ENCODE measurements at places on chromosomes 1 and 21.

- no peak for DNase-seq
Measured at GRCh38 chr1:206593351-206593925, 18.8 kb downstream of the EIF2D start.

DNA sequence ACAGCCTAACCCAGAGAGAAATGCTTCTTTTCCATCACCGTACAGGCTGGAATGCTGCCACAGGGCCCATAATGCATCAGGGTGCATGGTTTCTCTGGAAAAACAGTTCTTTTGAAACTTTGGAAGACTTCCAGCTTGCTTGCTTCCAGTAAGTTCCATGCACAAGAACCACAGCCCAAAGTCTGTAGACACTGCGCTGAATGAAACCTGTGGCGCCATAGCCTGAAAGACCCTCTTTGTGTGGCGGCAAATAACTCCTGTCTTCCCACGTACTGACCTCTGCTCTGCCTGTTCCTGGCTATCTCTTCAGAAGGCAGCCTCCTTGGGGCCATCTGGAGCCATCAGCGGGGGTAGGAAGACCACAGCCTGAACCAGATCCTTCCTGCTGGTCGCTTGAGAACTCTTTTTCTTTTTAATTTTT is 15.1 kb downstream of the MIIP start:
- DNase-seq: no peak

GRCh38 chr21:26028183-26028582 is 142.4 kb downstream of the APP start:
- DNase-seq: no peak

GRCh38 chr1:200739702-200740570 is 1.2 kb downstream of the CAMSAP2 start:
- DNase-seq: no peak

DNA sequence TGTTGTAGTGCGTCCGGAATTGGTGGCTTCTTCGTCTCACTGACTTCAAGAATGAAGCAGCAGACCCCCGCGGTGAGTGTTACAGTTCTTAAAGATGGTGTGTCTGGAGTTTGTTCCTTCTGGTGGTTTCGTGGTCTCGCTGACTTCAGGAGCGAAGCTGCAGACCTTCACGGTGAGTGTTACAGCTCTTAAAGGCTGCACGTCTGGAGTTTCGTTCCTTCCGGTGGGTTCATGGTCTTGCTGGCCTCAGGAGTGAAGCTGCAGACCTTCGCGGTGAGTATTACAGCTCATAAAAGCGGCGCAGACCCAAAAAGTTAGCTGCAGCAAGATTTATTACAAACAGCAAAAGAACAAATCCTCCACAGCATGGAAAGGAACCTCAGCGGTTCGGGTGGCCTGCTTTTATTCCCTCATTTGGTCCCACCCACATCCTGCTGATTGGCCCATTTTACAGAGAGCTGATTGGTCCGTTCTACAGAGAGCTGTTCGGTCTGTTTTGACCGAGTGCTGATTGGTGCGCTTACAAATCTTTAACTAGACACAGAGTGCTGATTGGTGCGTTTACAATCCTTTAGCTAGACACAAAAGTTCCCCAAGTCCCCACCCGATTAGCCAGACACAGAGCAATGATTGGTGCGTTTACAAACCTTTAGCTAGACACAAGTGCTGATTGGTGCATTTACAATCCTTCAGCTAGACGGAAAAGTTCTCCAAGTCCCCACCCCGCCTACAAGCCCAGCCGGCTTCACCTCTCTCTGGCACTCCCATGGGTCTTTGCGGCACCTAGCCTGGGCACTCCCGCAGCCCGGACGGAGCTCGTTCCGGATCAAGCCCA is 49.6 kb upstream of the KRTAP19-8 start:
- DNase-seq: peak; percentile 46

DNA sequence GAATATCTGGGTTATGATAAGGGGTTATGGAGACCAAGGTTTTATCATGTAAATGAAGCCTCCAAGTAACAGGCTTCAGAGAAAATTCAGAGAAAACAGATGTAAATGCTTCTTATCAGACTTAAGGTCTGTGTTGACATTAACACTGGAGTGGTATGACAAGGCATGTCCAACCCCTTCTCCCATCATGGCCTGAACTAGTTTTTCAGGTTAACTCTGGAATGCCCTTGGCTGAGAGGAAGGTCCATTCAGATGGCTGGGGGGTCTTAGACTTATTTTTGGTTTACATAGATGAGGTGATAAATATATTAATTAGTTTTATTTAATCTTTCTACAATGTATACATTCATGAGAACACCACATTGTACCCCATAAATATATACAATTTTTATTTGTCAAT is 399.6 kb downstream of the TBX15 start:
- no peak for DNase-seq

- DNase-seq: no peak
Measured at GRCh38 chr1:9198538-9199361, 35.8 kb upstream of the H6PD start.

DNA sequence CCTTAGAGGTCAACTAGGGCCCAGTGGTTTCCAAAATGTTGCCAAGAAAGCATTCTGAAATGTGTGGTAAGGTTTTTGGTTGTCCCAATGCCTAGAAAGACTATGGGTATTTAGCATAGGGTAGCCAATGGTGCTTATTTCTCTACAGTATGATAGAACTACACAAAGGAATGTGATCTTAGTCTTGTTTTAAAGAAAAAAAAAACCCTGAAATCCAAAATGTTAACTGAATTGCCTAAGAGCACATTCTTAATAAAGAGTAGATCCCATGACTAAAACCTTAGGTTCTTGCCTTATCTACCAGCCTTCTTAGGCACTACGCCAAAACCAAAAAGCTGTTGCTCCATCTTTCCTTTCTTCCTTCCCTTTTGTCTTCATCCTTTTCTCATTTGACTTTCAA is 428.2 kb downstream of the MRPL39 start:
- DNase-seq: no peak

- DNase-seq: no peak
Measured at GRCh38 chr1:172719694-172720138, 60.8 kb downstream of the FASLG start.

GRCh38 chr1:212721388-212722247 is 22.0 kb upstream of the BATF3 start:
- DNase-seq: no peak

DNA sequence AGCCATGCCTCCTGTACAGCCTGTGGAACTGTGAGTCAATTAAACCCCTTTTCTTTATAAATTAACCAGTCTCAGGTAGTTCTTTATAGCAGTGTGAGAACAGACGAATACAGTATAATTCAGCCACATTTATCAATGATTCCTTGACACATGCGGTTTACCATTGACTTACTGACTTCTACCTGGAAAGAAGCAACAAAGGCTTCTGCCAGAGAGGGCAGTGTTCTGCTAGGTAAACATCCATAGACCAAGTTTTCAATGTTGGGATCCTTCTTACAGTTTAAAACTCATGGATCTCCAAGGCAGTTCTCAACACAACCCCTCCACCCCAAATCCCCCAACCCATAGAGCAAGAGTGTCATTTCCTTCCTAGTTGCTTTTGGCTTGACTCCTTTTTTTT is 150.6 kb downstream of the ZNF648 start:
- DNase-seq: no peak

GRCh38 chr1:39645411-39646043 is 6.1 kb upstream of the HEYL start:
- DNase-seq: no peak

GRCh38 chr1:44619261-44619900 is 54.9 kb downstream of the TMEM53 start:
- DNase-seq: no peak

DNA sequence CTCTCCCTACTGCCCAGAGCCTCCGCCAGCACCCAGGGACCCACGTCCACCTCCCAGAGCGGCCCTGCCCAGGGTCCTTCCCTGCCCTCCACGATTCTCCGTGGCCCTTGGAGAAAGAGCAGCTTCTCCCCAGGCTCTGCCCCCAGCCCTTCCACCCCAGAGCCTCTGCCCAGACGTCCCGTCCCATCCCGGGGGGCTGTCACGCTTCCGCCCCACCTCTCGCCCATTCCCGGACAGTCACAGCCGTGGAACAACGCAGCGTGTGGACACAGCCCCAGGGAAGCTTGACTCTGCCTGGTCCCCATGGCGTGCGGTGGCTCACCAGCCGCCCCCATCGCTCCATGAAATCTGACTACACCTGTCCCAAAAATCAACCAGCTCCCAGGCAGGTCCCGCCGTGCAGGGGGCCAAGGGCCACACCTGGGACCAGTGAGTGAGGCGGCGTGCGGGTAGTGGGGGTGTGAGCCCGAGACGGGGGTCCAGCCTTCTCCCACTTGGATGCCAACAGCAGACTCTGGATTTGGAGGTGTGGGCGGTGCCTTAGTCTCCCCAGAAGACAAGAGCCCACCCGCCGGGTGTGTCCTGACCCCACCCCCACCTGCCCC is 12.5 kb upstream of the TTLL10 start:
- DNase-seq: no peak

- no peak for DNase-seq
Measured at GRCh38 chr1:175034775-175035174, 11.6 kb upstream of the MRPS14 start.

DNA sequence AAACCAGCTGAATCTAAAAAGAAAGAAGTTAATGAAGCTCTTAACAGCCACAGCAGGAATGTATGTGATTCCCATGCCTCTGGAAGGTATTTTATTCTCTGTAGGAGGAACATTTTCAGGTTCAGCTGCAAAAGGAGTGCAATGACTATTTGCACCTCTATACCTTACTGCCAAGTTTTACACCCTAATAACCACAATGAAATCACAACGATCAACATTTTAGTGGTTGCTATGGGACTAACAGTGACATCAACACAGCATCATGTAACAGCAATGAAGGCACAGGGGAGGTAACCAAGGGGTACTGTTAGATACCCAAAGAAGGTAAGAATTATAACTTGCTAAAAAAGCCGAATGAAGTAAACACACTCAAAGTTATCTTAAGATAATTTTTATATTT is 116.3 kb upstream of the HP1BP3 start:
- no peak for DNase-seq

DNA sequence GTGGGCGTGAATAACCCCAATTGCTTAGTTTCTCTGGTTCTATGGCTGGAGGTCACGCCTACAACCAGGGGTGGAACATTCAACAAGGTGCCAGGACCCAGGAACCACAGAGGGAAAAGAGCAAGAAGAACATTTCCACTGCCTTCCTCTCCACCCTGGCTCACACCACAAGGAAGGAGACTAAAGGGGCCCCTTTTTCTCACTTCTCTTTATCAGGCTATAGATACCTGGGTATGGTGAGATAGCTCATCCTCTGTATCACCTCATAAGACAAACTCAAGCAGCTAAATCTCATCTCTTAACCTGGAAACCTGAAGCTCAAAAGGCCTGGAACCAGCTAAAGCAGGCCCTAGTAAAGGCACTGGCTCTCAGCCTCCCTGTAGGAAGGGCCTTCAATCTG is 438.8 kb upstream of the OLFM3 start:
- no peak for DNase-seq

GRCh38 chr21:30707409-30707808 is 11.2 kb downstream of the KRTAP21-3 start:
- DNase-seq: no peak

- no peak for DNase-seq
Measured at GRCh38 chr1:3721955-3722465, 30.2 kb upstream of the CCDC27 start.

DNA sequence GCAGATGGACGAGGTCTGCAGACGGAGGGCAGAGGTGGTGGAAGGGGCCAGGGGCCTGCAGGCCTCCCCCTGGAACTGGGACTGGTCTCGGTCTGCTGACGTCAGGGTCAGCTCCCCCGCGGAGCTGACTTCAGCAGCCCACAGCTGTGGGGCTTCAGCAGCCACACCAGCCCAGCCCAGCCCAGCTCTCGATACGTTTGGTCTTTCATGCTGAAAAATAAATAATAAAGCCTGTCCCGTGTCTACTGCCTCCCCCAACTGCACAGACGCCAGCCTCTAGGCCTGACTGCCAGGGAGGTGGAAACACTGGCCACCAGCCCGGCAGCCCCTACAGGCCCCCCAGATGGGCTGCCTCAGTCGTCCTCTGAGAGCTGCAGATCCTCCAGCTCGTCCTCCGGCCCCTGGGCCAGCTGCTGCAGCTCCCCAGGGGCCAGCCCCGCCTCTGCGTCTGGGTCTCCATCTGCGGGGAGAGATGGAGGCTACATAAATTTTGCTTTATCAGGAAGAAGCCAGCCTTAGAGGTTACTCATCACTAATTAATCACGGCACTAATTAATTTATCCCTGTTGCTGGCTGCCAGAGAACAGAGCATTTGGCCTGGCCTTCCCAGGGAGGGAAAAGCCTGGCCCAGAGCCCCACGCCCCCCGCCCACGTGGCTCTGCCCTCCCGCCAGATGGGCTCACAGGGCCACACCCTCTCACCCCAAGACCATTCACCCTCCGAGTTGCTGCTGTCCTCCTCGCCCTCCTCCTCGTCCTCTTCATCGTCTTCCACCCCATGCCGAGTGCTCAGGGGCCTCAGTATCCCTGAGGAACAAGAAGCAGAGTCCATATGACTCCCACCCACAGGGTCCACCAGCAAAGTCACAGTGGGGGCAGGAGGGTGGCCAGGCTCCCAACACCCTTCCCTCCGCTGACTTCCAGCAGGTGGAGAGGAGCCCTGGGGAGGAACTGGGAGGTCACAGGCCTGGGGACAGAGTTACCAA is 14.4 kb downstream of the NOC2L start:
- DNase-seq: no peak

DNA sequence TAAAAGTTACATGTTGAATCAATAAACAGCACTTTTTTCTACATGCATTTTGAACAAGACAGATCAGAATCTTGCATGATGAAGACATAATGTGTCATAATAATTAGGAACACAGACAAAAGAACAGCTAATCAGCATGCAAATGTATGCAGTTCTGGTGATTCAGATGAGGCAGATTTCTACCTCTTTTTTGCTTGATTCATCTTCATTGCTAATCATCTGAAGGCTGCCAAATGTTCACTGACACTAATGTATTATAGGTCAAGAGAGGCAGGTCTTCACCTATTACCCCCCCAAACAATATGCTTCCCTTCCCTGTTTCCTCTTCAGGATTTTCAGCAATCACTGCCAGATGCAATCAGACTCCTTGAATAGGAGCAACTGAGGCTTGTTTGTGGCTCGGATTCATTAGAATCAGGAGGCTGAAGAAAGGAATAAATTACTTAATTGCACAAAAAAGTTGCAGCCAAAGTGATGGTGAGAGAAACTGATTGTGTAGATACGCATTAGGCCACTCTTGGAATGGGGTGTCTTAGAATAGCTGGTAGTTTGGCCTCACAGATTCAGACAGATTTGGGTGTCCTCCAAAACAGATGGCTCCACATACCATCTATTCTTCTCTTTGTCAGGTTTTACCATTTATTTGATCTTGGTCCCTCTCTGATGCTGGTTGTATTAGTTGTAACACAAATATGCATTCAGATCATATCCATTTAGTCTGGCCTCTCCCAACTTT is 275.4 kb downstream of the RPS6KC1 start:
- DNase-seq: no peak
